ENCODE measurements at places on chromosomes 6 and 20. TPM values are rescaled to one million over a fixed set of nuclear protein-coding genes. Genes with fewer than 3 reads are reported as not detected.

The VGLL2 gene
- total RNA-seq, result not detected

The SCRT2 gene
- not detected for total RNA-seq

The CD83 gene
- total RNA-seq, result 124 TPM

The FAXC gene
- total RNA-seq, result not detected

The WFDC12 gene
- total RNA-seq, result not detected

The PBOV1 gene
- not detected for total RNA-seq

The PLCB4 gene
- total RNA-seq, result not detected

The TP53TG5 gene
- total RNA-seq, result not detected

The ZBTB12 gene
- total RNA-seq, result 2.9 TPM

The SKIC2 gene
- total RNA-seq, result 103 TPM

The PRL gene
- not detected for total RNA-seq

The DLGAP4 gene
- total RNA-seq, result 43.3 TPM

The CPXM1 gene
- 53.5 TPM for total RNA-seq

The PSORS1C2 gene
- not detected for total RNA-seq

The TNFRSF6B gene
- not detected for total RNA-seq

Measured in natural killer cell treated with Interleukin-12 subunit alpha and Interleukin-12 subunit beta and Interleukin-15 and Interleukin-18, amount 100 ng/mL, for 72 hours (primary cell).